ENCODE measurements at places on chromosomes 2 and 18.

DNA sequence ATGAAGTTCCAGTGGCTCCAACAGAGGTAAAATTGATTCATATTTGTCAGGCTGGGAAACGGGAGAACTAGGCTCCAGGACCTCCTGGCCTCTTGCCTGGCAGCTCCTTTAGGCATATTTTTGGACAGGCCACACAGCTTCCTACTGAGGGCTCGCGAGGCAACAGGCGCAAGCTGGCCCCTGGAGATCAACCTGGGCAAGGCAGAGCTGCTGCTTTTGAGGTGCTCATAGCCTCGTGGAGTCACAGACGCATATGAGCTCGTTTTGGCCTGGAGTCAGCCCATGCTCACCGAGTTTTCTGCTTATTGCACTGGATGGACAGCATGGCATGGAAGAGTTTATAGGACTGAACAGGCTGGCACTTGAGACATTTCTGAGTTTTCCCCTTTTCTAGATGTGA lies 97.7 kb downstream of the CAPN13 start:
- no peak for DNase-seq

- no peak for DNase-seq
These were observed 309.0 kb upstream of the CDH2 start for GRCh38 chr18:28485918-28486317.

GRCh38 chr2:233938676-233939370 lies 21.6 kb downstream of the TRPM8 start:
- no peak for DNase-seq

DNA sequence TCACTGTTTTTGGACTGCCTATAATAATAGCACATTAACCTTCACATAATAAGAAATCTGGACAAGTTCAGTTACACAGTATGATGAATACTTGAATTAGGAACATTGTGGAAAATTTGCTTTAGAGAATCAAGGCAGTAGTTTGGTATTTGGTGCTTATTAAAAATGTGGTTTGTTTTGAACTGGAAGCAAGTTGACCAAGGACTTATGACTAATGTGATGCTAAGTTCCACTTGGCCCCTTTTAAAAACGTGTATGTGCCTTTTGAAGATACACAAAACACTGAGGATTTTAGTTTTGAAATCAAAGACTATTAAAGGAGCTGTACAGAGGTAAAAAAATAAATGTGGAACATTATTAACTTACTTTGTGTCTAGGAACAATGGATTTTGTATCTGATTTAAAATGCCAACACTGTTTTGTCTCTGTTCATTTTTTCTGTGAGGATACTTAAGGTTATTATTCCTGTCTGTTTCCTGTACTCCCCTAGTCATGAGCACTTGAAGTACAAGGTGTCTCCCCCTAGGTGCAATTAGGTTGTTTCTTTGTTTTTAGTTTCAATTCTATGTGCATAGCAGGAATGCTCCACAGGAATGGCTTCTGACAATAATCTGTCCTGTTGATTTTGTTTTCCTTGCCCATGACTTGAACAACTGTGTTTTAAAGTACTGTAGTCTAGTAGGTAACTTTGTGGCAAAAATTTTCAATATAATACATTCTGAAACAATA lies 49.6 kb upstream of the PTH2R start:
- no peak for DNase-seq

- DNase-seq, result no peak
These were observed 39.0 kb downstream of the IRS1 start for GRCh38 chr2:226760412-226761194.

GRCh38 chr2:171405546-171405945 lies 28.2 kb downstream of the METTL8 start:
- DNase-seq, result no peak

DNA sequence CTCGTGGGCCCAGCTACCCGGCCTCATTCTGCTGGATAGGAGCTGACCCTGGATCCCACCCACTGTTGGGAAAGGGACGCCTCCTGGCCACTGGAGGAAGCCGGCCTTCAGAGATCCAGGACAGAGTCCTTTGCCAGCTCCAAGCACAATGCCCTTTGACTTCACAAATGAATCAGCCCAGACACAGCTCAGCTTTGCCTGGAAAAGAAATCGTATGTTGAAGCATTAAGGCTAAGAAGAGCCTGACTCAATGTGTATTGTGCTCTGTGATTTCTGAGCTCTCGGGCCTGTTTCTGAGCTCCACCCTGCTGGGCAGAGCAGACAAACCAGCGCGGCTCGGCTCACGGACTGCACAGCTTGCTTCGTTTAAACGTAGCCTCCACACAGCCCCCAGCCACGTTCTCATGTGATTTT lies 162.9 kb upstream of the APCDD1 start:
- DNase-seq, result no peak
